ENCODE measurements at places on chromosomes 16 and 17.
A peak's percentile ranks its signal among the peaks of the same experiment; 100 is the strongest.

DNA sequence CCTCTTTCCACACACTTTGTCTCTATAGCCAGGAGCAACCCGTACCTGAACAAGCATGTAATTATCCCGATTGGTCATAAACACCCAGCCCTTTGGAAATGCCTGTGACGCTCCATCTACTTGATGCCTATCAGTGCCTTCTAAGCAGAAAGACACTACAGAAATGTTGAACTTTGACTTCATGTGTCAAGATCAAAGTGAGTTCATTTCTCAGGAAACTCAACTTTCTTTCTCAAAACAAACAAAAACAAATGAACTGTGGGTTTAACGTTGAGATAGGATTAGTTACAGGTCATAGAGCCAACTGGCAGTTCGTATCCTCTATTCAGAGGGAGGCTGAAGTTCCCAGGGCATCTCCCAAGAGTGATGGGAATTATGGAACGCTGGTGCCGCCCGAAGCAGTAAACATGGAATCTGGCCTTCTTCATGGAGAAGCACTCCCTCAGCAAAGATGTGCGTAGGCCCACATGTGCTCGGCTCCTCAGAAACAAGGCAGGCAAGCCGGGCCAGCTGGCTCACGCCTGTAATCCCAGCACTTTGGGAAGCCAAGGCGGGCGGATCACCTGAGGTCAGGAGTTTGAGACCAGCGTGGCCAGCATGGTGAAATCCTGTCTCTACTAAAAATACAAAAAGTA, 9.5 kb downstream of the SLC6A4 start:
- DNase-seq: no peak

DNA sequence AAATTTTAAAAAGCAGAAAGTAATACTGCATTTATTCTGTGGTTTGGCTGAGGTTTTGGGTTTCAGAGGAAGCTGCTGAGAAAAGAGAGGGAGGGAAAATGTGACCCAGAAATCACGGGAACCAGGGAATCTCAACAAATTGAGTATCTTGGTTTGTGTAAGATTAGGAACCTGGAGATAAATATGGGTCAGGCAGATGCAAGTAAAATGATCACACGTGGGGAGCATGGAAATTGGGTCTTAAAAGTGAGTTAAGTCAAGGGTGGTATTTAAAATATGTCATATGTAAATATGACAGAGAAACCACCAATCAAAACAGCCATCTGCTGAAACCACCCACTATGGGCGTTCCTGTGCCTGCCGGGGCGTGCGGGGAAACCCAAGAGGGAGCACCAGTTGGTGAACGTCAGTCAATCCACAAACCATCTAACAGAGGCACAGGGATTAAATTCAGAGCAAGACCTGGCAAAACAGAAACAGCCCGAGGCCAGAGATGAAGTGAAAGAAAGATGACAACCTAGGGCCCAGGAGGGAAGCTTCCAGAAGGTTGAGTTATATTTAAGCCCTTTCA, 33.4 kb downstream of the CDH13 start:
- DNase-seq: peak; percentile 58

DNA sequence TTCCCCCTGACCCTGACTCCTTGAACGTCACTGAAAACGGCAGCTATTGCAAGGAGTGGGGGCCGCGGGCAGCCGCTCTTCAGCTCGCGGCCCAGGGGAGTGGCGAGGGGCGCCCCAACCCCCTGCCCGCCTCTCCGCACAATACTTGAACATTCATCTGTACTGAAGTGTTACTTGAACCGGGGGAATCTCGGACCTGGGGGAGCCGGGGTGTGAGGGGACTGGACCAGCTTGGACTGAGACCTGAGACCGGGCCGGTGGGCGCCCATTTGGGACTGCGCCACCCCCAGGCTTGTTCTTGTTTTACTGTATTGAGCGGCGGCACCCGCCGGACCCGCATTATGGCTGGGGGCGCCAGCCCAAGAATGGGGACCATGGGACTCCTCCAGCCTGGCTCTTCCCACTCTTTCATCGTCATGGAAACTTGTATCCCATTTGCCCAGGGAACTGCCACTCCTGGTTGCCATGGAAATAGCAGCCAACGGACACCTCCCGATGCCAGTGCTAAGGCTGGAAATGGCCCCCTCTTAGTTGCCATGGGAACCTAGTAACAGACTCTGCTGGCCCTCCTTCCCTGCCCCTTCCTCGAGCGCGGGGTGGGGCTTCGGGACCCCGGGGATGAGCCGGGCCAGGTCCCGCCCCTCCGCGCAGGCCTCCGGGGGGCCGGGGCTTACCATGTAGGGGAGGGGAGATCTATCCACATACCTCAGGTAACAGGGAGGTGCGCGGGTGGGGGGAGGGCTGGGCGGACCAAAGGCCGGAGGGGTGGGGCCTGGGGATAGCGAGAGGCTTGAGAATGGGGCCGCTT, 805 bp upstream of the ORAI3 start:
- peak; percentile 93 for DNase-seq

DNA sequence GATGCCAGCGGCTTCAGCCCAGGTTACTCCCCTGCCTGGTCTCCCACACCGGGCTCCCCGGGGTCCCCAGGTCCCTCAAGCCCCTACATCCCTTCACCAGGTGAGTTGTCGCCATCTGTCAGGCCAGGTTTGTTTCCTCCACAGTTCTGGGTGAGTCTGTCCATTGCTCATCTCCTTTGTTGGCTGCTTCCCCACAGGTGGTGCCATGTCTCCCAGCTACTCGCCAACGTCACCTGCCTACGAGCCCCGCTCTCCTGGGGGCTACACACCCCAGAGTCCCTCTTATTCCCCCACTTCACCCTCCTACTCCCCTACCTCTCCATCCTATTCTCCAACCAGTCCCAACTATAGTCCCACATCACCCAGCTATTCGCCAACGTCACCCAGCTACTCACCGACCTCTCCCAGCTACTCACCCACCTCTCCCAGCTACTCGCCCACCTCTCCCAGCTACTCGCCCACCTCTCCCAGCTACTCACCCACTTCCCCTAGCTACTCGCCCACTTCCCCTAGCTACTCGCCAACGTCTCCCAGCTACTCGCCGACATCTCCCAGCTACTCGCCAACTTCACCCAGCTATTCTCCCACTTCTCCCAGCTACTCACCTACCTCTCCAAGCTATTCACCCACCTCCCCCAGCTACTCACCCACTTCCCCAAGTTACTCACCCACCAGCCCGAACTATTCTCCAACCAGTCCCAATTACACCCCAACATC, 28.8 kb downstream of the POLR2A start:
- DNase-seq: no peak

GRCh38 chr17:51015145-51015558, 105.5 kb downstream of the SPAG9 start:
- DNase-seq: peak; percentile 33

DNA sequence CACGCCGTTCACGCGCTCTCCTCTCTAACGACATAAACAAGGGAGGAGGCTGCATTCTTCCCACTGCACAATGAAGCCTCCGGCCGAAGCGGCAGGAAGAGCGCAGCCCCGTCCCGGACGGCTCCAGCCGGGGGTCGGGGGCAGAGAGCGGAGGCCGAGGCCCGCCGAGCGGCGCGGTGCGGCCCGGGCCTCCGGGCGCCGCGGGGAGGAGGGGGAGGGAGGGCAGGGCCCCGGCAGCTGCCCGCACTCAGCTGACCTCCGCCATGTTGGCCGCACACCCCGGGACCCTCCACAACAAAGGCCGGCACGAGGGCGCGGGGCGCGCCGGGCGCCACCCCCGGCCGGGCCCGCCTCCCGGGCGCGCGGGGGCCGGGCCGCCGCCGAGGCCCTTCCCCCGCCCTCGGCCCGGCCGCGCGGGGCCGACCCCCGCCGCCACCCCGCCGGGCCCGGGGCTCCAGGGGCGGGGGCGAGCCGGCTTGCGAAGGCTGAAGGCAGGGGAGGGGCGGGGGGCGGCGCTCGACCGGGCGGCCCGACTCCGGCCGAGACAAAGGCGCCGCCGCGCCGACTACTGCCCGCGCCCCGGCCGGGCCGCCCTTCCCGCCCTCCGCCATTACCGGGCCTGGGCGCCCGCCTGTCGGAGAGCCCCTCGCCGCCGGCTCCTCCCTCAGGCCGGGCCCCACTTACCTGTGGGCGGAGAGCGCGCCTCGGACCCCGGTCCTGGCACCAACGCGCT, 527 bp downstream of the SIAH1 start:
- peak; percentile 81 for DNase-seq

GRCh38 chr17:17999364-18000029, 26.8 kb downstream of the DRC3 start:
- DNase-seq: no peak

- DNase-seq: no peak
These were observed 25.6 kb upstream of the MTSS2 start for GRCh38 chr16:70711211-70712031.

- DNase-seq: peak; percentile 42
These were observed 775 bp downstream of the CYTH1 start for GRCh38 chr17:78781104-78781892.

- DNase-seq: peak; percentile 93
These were observed 38.6 kb upstream of the FA2H start for GRCh38 chr16:74813109-74813641.

DNA sequence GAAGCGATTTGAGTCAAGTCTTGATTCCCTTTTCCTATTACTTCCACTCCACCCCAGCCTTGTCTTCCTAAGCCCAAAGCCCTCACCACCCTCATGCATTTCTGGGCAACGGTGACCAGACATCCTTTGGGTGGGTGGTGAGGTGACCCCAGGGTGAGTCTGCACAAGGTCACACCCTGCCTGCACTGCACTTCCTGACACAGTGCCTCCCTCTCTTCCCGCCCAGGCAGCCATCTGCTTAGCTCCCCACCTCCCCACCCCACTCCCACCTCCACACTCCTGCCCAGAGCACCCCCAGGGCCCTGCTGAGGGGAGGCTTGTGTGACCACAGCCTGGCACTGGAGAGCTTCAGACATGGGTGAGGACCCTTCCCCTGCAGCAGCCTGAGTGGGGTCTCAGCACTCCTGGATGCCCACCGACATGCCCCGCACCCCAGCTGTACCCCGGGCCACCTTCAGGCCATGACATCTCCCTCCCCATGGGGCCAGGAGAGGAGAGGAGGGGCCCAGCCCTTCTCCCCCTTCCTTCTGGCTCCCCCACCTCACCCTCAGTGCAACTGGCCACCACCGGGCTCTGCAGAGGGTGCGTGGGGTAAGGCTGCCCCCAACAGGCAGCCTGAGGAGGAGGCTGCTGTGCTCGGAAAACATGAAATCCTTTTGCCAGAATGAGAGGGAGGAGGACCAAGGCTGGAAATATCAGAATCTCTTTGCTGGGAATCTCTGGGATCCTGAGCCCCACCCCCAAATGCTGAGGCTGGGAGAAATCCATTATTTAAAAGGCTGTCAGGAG, 68.6 kb downstream of the CCT6B start:
- peak; percentile 35 for DNase-seq

- DNase-seq: no peak
These were observed 164.8 kb downstream of the HAPSTR1 start for GRCh38 chr16:9256196-9256595.

- DNase-seq: no peak
These were observed 272.2 kb downstream of the CDH8 start for GRCh38 chr16:61763991-61764390.

DNA sequence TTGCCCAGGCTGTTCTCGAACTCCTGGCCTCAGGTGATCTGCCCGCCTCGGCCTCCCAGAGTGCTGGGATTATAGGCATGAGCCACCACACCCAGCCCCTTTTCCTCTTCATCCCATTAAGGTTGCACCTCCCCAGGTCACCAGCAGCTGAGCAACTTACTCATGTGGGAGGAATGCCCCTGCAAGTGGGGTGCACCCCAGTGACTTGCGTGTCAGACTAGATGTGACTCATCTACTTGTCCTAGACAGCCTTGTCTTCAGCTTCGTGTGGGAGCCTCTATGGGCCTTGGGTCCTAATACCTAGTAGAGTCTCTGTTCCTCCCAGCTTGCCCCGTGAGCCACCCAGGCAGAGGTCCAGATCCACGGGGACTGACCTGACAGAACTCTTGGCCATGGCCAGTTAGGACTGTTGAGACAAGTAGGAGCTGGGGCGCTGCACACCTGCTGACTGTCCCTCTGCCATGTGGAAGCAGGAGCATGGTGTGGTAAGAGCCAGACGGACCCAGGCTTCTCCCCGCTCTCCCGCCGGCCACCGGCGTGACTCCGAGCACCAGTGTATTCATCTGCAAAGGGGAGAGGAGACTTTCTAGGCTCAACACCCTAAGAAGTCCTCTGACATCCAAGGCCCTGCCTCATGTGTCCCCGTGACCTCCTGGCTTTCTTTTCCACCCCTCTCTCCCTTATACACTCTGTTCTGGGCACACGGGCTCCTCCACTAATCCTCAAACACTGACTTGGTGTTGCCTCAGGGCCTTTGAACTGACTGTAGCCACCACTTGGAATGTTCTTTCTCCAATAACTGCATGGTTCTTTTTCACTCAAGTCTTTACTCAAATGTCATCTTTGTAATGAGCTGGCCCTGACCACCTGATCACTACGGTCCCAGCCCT, 11.6 kb upstream of the CBX4 start:
- DNase-seq: peak; percentile 85

DNA sequence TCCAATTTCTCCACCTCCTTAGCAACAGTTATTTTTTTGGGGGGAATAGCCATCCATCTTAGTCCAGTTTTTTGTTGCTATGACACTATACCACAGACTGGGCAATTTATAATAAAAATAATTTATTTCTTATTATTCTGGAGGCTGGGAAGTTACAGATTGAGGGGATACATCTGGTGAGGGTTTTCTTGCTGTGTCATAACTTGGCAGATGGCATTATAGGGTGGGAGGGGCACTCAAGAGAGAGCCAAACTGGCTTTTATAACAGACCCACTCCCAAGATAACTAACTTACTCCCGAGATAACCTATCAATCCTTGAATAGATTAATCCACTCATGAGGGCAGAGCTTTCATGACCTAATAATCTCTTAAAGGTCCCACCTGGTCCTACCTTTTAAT, 84.2 kb downstream of the ABCA8 start:
- no peak for DNase-seq
